ENCODE measurements at places on chromosomes 3 and 15.

DNA sequence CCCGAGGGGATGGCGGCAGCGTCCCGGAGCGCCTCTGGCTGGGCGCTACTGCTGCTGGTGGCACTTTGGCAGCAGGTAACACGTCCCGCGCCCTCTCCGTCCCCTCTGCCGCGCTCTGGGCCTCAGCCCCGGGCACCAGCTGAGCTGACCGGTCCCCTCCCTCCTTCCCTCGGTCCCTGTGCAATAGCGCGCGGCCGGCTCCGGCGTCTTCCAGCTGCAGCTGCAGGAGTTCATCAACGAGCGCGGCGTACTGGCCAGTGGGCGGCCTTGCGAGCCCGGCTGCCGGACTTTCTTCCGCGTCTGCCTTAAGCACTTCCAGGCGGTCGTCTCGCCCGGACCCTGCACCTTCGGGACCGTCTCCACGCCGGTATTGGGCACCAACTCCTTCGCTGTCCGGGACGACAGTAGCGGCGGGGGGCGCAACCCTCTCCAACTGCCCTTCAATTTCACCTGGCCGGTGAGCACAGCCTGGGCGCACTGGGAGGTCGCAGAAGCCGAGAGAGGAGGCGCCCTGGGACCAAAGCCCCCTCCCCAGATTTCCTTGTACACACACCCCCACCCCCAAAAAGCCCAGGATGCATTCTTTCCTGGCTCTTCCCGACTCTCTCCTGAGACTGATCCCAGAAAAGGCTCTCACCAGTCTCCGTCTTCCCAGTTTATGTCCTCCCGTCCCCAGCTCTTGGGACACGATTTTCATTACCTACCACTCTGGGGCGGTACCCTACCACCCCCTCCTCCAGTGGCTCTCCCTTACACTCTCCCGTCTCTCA, 705 bp downstream of the DLL4 start:
- DNase-seq = no peak

DNA sequence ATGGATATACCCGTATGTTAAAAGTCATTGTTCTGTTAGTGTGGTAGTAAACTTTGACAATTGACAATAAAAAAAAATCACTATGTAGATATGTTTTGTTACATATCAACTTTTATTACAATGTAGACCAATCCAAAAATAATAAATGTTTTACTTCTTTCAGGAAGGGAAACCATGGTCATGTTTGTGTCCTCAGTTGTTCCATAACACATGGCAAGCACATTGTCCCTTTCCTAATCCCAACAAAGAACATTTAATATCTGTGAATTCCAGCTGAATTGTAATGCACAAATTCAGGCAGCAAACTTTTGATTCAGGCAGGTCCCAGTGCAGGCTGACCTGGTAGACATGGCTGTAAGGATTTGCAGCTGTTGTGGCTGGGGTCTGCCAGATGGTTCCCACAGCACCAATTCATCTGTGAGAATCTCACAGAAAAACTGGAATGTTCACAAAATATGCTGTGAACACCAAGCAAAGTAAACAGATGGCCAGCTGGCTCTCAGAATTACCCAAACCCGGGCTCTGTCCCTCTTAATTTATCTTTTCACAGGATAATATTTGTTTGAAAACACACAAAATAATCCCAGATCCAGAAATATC, 1.9 kb upstream of the SPG21 start:
- no peak for DNase-seq

DNA sequence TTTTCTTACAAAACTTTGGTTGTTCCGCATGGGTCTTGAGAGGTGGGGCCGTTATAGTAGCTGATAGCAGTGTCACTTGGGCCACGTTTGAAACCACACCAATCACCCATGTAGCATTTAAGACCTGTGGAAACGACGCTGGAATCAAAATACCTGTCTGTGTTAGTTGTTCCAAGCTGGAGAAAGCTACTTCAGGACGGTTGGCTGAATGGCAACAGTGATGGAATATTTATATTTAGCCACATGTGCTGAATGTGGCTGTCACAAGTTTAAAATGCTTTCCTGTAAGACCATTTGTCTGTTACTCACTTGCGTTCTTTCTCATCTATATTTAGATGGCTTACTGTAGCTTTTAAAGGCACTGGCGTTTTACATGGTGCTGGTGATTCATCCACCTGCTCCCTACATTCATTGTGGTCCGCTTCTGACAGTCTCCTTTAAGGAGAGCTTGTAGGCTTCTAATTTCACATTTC, 1.4 kb downstream of the DNAJA4 start:
- peak; percentile 82 for DNase-seq

DNA sequence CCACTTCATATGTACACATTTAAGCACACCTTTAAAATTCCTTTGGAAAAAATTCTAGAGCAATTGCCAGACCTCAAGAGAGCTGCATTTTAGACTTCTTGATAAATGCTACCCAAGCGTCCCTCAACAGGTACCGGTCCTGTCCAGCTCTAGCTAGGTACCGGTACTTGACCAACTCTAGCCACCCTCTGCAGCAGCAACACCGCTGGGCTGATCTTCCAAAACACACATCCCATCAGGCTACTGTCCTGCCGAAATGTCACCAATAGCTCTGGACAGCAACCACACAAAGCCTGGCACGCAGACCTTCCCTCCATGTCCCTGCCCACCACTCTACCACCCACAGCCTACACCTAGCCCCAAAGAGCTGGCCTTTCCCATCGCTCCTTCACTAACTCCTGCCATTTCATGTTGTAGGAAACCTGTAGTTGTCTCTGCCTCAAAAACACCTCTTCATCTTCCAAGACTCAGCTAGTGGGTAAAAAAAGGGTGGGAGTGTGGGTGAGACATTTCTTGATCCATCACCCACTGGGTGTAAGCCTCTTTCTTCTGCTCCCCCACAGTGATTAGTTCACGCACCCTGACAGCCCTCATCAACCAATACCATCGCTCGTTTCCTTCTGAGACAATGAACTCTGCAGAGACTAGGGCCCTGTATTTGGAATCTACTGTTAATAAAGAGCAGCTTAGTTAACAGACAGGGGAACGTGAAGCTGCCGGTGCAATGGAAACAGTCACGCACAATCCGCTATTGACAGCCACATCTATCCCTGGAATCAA, 6.8 kb downstream of the CHSY1 start:
- no peak for DNase-seq

DNA sequence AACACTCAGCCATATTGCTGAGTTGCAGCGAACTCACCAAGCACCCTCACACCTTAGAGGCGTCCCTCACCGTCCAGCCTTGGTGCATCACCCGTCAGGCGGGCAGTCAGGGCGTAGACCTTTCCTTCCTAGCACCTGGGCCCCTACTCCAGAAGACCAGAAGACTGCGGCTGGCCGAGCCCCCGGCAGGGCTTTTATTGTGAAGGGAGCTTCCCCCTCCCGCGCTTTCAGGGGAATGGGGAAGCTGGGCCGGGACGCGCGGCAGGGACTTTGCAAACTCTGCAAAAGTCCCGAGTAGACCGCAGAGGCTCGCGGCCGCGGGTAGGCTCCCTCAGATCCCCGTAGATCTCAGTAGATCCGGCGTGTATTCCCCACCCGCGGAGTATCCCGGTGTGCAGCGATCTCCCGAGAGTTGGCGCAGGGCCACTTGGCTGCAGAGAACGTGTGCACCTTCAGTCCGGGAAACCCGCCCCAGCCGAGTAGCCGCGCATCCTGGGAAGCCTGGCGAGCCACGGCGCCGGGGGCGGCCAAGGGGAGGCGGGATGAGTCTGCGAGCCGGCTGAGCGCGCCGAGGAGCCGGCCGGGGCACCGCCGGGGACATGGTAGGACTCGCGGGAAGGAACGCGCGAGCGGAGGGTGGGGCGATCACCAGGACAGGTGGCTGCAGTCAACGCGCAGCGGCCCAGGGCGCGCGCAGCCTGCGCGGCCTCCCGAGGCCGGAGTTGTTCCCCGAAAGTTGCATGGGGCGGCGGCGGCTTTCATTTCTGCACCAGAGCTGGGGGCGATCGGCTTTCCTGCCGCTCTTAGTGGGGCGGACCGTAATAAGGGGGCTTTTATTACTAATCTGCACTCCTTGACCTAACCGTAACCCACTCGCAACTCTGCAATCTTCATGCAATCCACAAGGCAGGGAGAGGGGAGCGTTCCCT, at the start of gene GASK1A:
TSS of gene GASK1A (plus strand) at position 268 of the 929 bp plus-strand sequence. CDS start at position 600, 332 bp downstream.
- DNase-seq = no peak

DNA sequence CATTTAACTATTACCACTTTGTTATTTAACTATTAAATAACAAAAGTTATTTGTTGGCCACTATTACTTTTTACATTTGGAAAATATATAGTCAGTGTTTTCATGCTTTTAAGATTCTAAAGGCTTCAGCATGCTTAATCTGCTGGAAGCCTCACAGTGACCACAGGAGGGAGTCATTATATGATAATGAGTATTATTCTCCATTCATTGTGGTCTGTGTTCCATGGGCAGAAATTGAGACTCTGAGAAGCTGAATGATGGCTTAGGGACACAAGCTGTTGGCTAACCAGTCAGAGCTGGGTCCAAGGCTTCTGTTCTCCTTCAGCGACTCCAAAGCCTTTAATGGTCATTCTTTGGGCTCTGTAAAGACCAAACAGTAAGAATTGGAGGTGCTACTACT, 64.7 kb downstream of the BFSP2 start:
- DNase-seq = peak; percentile 73

- peak; percentile 72 for DNase-seq
These were observed 170.5 kb upstream of the PROK2 start for GRCh38 chr3:71955240-71956068.

GRCh38 chr3:193190146-193190786, 50.8 kb upstream of the PLAAT1 start:
- peak; percentile 28 for DNase-seq

DNA sequence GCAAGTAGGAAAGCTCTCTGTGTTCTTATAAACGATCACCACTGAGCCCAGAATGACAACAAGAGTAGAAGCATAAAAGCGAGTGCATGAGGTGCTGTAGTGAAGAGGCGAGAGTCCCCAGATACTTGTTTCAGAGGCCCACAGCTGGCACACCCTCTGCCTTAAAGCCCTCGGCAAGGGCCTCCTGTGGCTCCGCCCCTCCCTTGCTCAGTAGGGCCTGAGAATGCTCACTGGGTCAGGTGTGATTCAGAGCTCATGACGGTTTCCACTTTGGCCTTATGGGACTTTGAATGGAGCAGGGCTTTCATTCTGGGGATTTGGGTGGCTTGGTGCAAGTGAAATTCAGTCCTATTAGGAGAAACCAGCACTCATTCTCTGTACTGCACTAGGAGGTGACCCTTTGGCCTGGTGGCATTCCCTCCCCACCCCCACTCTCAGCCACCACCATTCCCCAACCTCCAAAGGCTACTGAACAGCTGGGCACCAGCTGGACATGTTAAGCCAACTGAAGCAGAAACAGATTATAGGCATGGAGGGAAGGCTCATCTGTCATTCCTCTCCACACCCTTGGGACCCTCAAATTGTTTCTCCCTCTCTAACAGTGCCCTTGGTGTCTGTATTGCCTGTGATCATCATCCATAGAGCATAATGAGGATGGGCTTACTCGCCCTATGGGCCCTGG, 109.6 kb upstream of the CTDSPL start:
- no peak for DNase-seq

DNA sequence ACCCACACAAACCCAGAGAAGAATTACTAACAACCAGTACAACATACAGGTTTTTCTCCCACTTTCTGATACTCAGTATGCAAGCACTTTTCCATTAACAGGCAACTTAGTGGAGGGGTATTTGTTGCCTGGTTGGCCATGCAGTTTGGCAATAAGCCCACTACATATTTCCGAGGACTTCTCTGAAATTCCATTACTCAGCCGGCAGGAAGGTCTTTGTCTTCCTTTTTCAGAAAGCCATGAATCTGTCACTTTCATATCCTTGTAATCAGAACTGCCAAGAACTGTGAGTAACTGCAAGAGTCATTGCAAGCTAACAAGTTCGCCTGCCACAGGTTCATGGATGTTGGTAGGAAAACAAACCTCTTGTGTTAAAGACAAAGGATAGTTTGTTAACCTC, 422.3 kb upstream of the ROBO1 start:
- DNase-seq = peak; percentile 92

- peak; percentile 56 for DNase-seq
These were observed 466.7 kb downstream of the ERC2 start for GRCh38 chr3:56001537-56001936.

- no peak for DNase-seq
These were observed 17.3 kb upstream of the NCK1 start for GRCh38 chr3:136844724-136845123.

GRCh38 chr3:32312251-32312650, 73.8 kb downstream of the CMTM8 start:
- DNase-seq = no peak

DNA sequence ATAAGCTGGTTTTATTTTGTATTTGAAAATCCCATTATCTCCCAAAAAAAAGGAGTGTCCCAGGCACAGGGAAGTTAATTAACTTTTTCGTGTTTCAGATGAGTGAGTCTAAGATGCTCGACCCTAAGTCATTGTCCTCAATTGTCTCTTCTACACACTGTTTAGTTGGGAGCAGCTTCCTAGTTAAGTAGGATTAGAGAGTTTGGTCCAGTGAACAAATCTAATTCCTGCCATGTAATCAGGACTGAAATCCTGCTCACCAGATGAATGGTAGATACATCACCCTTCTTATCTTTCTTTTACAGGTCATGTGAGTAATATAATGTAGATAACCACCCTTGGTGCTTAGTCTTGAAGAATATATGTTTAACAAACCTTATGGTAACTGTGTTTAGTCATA, 228.9 kb upstream of the MANF start:
- no peak for DNase-seq

- DNase-seq = no peak
These were observed 14.8 kb downstream of the P3H2 start for GRCh38 chr3:190105876-190106275.

GRCh38 chr15:95874637-95875036, 455.9 kb upstream of the NR2F2 start:
- DNase-seq = no peak

Data from renal cortical epithelial cell (primary cell).